ENCODE measurements at places on chromosomes 4 and X.
A peak's percentile ranks its signal among the peaks of the same experiment; 100 is the strongest.

DNA sequence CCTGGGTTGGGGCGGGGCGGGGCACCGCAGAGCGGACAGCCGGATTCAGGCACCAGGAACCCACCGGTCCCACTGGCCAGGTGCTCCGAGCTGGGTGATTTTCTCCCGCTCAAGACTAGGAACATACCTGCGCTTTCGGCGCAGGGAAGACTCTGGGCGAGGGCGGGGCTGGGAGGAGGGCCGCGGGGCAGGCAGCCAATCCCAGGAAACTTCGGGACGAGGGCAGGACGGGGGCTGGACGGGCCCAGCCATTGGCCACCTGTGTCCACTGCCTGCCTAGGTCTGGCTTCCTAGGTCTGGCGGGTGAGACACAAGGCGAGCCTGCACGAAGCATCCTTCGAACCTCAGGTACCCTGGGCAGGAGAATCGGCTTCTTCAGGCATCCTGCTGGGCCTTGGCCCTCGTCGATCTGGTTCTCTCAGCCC lies 274 bp upstream of the ERVMER34-1 start:
- no peak for DNase-seq

GRCh38 chr4:1813915-1814314 lies 20.8 kb downstream of the FGFR3 start:
- no peak for DNase-seq

DNA sequence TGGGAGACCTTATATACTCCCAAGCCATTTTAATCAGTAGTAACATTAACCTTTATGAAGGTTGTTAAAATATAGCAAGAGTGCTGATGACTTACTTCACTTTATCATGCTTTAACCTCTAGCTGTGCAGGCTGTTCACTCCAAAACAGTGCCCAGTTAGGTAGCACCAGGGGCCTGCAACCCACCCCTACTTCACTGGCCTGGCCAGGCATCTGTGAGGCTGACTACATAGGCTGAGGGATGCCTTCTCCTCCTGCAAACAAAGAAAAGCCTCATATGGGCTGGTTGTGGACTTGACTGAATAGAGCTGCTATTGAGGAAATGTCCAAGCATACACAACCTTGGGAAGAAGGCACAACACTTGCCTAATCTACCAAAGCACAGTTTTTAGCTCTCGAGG lies 172.8 kb downstream of the SHROOM3 start:
- no peak for DNase-seq

- no peak for DNase-seq
Measured at GRCh38 chrX:7294483-7294882, 146.5 kb upstream of the PUDP start.

DNA sequence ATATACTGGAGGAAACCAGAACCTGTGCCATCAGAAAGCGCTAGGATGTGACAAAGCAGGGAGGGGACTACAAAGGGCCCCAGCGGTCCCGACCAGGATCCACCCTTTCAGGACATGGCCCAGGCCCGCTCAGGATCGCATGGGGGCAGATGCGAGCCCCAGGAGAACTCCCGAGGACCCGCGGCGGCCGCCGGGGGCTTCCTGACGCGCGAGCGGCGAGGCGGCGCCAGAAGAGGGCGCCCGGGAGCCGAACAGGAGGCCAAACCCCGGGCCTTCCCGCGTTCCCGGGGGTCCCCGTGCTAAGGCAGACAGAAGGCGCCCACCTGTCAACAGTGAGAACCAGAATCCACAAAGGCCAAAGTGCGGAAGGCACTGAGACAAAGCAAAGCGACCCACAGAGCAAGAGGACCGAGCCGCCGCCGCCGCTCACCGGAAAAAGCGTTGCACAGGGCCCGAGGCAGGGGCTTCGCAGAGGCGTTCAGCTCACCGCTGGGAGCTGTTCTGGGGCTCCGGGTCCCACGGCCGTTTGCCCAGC lies 7.3 kb upstream of the OPN1LW start:
- DNase-seq, result peak; percentile 90

GRCh38 chr4:155684892-155685541 lies 18.4 kb downstream of the GUCY1A1 start:
- DNase-seq, result peak; percentile 54

- no peak for DNase-seq
Measured at GRCh38 chr4:124685851-124686250, 26.7 kb downstream of the ANKRD50 start.

- peak; percentile 90 for DNase-seq
Measured at GRCh38 chrX:136779346-136779781, 1.4 kb downstream of the ARHGEF6 start.

GRCh38 chrX:137166591-137166990 lies 132.8 kb upstream of the GPR101 start:
- peak; percentile 18 for DNase-seq

DNA sequence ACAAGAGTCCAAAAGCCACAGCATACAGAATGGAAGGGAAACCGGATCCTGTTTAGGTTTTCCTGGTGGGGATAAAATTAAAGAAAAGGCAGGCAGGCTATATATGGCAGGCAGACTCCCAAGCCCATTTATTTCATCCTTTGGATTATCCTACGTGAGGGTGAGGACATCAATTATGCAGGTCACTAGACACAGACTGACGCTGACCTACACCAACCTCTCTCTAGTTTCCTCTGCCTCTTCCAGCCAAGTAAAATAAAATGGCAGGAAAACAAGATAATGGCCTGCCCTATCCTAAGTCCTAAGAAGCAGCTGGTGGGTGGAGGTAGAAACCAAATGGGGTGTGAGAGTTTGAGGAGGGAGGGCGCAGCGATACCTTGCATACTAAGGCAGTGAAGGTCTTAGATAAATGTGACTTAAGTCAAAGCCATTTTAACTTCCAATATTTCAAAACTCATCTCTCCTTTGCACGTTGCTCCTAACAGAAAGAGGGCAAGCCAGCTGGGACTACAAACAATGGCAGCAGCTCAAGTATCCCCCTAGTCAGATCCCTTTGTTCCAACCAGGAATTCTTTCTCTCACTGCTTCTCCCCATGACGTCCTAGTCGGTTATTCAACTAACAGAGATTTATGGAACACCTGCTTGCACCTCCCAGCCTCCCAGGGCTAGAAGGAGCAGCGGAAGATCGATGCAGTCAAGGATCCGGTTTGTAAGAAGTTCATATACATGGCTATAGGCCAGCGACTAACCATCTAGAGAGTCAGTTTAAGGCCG lies 72.8 kb downstream of the IRF2 start:
- DNase-seq, result no peak

GRCh38 chrX:19832191-19832965 lies 55.0 kb downstream of the SH3KBP1 start:
- DNase-seq, result no peak

- DNase-seq, result no peak
Measured at GRCh38 chrX:69082753-69083150, 82.5 kb downstream of the PJA1 start.

Data from KBM-7 (cell line).